ENCODE measurements at places on chromosomes 1 and 21. TPM values are rescaled to one million over a fixed set of nuclear protein-coding genes. Genes with fewer than 3 reads are reported as not detected.
A peak's percentile ranks its signal among the peaks of the same experiment; 100 is the strongest.

The PADI2 gene
- 0.98 TPM for total RNA-seq

The NBPF4 gene
- total RNA-seq = not detected

GRCh38 chr21:45864436-45864835 is 117.1 kb upstream of the COL6A1 start:
- DNase-seq = no peak

DNA sequence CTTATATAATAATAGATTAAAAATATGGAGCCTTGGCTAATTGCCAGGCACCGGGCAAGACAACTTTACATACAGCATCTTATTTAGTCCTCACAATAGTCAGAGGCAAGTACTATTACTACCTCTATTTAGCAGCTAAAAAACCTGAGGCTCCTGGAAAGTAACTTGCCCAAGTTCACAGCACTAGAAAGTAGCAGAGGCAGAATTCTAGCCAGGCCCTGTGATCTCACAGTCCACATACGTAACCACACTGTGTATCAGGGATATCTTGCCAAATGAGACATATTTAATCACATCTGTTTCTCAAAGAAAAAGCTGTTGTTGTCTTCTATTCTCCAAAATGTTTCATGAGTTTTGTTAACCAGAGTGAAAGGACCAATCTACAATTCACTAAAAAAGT is 378.5 kb downstream of the PLPP3 start:
- no peak for DNase-seq

DNA sequence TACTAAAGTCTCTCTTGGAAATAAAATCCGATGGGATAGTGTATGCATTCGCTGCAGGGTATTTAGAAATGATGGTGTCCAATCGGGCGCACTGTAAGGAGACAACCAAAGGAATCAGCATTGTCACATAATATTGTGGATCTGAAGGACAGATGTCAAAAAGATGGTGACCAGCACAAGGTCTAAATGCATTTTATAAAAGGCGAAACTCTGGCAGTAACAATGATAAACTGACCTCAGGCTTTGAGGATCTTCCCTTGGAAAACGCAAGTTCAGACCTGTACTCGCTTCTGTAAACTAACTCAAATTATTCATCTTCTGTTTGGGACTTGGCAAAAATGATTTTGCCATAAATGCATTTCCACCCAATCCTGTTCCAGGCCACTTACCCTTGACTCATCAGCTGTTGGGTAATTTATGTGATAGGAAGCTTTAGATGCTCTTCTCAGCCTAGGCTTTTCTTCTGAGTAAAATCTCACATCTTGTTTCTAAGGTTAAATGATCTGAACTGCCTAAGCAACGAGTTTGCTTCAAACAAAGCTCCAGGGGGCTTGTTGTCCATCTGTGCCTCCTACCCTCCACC is 33.8 kb downstream of the STPG1 start:
- peak; percentile 67 for DNase-seq

DNA sequence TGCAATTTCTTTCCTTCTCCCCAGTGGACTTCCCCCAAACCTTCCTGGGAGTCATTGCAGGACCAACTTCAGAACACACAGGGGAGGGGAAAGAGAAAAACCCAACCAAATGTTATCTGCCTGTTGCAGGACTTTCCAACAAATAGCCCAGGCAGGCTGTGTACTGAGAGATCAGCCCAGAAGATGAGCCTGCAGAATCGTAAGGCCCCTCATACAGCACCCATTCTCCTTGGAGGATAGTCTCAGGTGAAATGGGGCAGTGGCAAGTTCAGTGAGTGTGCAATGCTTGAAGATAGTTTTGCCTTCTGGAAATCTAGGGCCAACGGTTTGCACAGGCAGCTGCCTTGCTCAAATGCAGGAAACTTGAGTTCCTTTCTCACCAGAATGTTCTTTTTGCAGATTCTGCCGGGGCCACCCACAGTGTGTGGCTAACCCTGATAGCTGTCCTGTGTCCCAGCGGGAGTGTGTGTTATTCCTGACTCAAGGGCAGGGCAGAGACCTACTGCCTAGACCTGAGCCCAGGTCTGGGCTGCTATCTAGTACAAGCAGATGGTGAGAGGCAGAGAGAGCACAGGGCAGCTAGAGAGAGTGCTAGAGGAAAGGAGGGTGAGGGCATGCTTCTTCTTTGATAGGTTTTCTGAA is 48.8 kb downstream of the GADD45A start:
- DNase-seq = no peak

- no peak for DNase-seq
Observed at GRCh38 chr1:8407652-8408051, 89.7 kb downstream of the SLC45A1 start.

DNA sequence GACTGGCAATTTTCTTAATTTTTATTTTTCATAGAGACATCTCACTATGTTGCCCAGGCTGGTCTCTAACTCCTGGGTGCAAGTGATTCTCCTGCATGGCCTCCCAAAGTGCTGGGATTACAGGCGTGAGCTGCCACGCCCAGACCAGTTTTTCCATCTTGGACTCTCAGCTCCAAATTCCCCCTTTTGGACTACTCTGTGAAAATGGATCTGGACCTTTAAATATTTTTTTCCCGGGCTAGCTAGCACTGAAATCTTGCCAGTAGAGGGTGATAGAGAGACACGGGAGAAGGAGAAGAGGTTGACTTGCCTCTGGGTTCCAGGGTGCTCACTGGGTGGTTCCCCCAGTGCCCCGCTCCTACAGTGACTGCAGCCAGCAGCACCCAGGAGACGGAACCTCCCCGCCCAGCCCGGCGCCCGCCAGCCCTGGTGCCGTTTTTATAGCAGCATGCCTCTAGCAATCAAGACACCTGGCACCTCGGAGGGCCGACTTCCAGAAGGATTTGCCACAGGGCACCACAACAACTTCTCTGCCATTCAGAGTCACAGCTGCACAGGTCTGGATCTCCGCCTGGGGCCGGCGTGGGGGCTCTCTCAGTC is 34.7 kb upstream of the SCCPDH start:
- no peak for DNase-seq
